ENCODE measurements at places on chromosomes 12 and 14.

DNA sequence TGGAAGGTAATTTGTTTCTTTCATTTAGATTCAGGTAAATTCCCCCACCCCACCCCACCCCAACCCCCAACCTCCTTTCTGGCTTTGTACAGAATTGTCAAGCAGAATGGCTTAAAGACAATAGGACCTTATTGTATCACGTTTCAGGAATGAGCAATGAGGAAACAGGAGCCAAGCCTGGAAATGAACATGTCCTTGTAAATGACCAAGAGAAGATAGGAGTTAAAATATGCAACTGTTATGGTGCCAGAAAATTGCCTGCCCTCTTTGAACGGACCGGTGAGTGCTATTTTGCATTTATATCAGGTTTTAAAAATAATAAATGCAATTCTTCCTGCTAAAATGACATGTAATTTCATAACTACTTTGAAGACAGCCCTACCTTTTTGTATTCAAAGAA, 141.6 kb upstream of the PELI2 start:
- no peak for DNase-seq

GRCh38 chr12:100646896-100647295, 73.4 kb downstream of the GAS2L3 start:
- DNase-seq, result no peak

GRCh38 chr12:41515953-41516352, 327.8 kb downstream of the PDZRN4 start:
- no peak for DNase-seq

- no peak for DNase-seq
Observed at GRCh38 chr12:52710730-52711129, 7.4 kb upstream of the KRT77 start.

DNA sequence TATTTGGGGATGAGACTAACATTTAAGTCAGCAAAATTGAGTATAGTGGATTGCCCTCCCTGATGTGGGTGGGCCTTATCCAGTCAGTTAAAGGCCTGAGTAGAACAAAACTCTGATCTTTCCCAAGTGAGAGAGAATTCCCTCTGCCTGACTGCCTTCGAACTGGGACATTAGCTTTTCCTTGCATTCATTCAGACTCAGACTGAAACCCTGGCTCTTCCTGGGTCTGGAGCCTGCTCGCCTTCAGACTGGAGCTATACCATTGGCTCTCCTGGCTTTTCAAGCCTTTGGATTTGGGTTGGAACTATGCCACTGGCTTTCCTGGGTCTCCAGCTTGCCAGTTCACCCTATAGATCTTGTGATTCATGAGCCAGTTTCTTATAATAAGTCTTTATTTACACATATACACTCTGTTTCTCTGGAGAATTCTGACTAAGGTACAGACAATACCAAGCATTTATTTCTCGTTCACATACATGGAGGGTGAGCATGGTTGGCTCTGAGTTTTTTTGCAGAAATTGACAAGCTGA, 296.5 kb downstream of the ERC1 start:
- DNase-seq, result no peak

DNA sequence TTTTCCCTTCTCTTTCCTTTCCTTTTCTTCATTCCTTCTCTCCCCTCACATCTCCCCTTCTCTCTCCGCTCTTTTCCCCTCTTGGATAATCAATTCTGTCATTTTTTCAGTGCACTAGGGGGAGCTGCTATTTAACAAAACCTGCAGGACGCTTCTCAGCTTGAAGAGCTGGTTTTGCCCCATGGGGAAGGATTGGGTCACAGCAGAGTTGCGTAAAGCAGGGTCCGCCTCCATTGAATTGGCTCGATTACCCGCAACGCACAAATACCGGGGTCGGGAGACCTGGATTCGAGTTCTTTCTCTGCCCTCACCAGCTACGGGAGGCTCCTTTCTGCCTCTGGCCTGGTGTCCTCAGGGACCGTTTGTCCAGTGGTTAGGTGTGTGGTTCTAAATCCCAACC, 42.1 kb upstream of the CHGA start:
- no peak for DNase-seq

GRCh38 chr12:120818416-120818815, 85.7 kb downstream of the SPPL3 start:
- no peak for DNase-seq

GRCh38 chr14:45610318-45610717, 357.3 kb upstream of the MIS18BP1 start:
- DNase-seq, result no peak

- DNase-seq, result no peak
Observed at GRCh38 chr14:79044894-79045624, 874.9 kb downstream of the NRXN3 start.

GRCh38 chr12:89464974-89465592, 59.5 kb downstream of the GALNT4 start:
- no peak for DNase-seq

- no peak for DNase-seq
Observed at GRCh38 chr12:52349196-52349595, 18.1 kb downstream of the KRT85 start.

GRCh38 chr12:109818905-109819500, 14.2 kb downstream of the TRPV4 start:
- no peak for DNase-seq

- DNase-seq, result no peak
Observed at GRCh38 chr12:65656156-65656882, 168.0 kb upstream of the HMGA2 start.

DNA sequence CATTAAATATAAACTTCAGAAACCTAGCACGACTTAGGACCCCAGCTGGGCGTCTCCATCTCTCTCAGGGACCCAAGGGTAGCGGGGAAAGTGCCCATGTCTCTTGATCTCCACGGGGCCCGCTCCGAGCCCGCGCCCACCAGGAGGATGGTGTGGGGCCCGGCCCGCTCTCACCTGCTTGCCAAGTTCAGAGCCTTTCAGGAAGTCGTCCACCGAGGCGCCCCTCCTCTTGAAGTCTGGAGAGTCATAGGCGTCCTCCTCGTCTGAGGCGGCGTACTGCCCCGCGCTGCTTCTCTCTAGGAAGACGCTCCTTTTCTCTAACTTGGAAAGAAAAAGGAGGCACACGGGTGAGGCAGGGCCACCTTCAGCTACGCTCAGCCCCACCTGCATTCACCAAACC, 96.9 kb downstream of the PIWIL1 start:
- DNase-seq, result no peak

DNA sequence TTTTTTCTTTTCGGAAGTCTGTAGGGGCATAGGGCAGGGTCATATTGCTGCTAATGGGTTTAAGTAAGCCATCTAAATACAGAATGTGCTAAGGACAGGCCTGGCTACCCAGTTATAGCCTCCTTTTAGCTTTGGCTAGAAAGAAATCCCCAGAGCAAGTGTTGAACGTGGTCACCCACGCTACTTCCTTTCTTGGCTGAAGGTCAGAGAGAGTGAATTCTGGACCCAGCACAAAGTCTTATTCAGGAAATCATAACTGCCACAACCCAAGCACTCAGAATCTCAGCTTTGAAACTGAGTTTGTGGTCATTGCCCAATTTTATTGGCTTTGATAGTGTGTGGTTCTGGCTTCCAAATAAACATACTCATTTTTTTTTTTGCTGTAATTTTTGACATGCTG, 542.1 kb upstream of the ATP2B1 start:
- DNase-seq, result no peak

DNA sequence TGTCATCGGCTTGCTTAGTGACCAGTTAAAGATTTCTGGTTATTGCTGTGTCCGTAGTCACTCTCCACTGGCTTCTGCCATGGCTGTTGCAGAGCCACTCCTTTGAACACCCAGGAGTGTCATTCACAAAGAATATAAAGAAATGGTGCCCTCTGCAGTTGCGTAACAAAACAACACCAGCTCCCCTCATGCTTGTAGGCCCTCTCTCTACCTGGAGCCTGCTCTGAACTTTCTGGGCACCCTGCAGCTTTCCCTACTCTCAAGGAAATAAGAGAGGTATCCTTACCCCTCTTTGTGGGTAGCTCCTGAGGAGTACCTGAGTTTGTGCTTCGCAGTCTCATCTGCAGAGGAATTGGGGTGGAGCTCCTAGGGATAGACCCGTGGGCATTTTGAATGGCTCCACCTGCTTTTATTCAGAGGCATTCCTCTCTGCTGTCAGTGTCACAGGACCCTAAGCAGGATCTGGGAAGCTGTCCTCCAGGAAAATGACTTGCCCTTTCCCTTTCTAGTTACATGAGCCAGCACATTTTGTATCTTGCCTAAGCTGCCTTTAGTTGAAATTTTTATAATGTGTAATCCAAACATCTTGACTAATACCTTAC, 97.2 kb upstream of the TMEM260 start:
- no peak for DNase-seq

GRCh38 chr14:91173221-91173670, 59.4 kb downstream of the DGLUCY start:
- peak; percentile 55 for DNase-seq

- DNase-seq, result no peak
Observed at GRCh38 chr14:61898568-61898967, 136.3 kb downstream of the SNAPC1 start.

- DNase-seq, result no peak
Observed at GRCh38 chr14:96658611-96659010, 138.6 kb upstream of the VRK1 start.

DNA sequence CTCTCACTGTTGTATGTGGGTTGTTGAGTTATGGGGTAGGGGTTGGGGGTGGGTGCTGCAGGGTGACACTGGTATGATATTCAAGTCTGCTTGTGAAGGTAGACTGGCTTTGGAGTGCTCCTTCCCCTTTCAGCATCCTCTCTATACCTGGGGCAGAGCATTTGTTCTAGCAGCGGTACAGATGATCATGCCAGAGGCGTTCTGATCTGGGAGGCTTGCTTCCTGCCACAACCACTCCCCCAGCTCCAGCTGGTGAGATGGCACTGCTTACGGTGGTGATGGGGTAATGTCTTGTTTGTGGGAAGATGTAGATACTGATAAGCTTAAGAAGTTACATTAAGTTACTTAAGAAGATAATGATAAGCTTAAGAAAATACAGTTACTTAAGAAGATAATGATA, 131.8 kb downstream of the ERC1 start:
- no peak for DNase-seq

- DNase-seq, result no peak
Observed at GRCh38 chr14:100701314-100701713, 25.4 kb upstream of the DLK1 start.

DNA sequence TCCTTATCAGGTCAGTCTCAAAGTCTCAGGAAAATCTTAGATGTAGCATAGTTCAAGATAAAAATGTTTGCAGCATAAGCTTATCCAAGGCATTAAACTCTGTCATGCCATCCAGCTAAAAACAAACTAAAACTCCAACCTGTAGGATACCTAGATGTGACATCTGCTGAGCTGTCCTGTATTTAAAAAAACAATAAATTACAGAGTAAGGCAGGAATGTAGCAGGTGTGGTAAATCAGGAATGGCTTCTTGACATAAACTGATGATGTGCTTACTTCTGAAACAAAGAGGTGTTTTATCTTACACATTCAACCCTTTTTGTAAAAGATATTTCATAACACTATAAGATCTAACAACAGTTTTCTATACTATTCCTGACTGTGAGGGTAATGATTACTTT, 30.6 kb upstream of the DLGAP5 start:
- DNase-seq, result no peak

- DNase-seq, result no peak
Observed at GRCh38 chr12:124738636-124739467, 124.8 kb downstream of the SCARB1 start.

- no peak for DNase-seq
Observed at GRCh38 chr12:2092890-2093289, 40.1 kb downstream of the CACNA1C start.

DNA sequence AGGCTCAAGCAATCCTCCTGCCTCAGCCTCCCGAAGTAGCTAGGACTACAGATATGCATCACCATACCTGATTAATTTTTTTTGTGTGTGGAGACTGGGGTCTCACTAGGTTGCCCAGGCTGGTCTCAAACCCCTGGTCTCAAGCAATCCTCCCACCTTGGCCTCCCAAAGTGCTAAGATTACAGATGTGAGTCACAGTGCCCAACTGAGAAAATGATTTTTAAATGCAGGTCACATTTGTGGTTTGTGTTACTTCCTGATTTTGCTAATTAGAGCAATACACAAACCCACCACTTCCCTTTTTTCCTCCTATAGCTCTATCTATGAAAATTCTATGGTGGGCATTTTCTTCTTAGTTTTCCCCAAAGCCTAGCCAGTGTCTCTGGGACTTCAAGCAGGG, 45.5 kb upstream of the TMEM263 start:
- no peak for DNase-seq

- no peak for DNase-seq
Observed at GRCh38 chr14:55274751-55275150, 3.5 kb downstream of the FBXO34 start.

- DNase-seq, result no peak
Observed at GRCh38 chr12:43550831-43551271, 1.2 kb downstream of the ADAMTS20 start.

DNA sequence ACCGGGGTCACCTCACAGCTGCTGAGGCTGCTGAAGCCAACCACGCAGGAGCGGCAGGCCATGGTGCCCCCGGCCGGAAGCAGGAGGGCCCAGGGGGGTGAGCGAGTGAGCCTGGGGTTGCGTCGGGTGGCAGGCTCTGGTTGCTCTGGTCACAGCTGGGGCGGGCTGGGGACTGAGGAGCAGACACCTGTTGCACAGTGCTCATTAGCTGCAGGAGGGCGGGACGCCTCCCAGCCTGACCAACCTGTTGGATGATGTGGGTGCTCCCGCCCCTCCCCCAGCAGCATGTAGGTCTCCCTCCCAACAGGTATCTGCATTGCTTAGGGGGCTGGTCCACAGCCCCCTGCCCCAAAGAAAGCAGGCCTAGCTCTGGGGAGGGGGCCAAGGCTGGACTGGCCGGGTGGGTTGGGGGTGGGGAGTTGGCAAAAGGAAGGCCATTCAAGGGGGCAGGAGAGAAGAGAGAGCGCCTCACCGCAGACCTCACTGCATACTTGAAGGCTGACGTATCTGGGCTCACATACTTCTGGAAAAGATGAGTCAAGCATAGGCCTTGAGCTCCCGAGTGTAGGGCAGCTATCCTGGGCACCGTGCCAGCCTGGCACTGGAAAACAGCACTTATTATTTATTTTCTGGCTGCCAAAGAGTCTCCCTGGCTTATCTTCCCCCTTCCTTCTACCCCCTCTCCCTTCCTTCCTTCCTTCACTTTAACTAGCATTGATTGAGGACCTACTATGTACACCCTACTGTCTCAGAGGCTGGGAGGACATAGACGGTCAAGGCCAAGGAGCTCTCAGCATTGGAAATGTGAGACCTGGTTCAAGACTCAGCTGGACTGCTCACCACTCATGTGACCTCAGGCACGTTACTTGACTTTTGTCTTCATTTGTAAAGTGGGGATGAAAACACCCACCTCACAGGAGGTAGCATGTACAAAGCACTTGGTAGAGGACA, at the start of gene KRT80:
Gene KRT80 (minus strand): TSS at position 174 of the 951 bp plus-strand sequence. CDS start 112 bp downstream, at position 62.
- DNase-seq, result no peak

- no peak for DNase-seq
Observed at GRCh38 chr14:21106176-21106497, 5.3 kb downstream of the TMEM253 start.
